ENCODE measurements at places on chromosomes 4 and X.

DNA sequence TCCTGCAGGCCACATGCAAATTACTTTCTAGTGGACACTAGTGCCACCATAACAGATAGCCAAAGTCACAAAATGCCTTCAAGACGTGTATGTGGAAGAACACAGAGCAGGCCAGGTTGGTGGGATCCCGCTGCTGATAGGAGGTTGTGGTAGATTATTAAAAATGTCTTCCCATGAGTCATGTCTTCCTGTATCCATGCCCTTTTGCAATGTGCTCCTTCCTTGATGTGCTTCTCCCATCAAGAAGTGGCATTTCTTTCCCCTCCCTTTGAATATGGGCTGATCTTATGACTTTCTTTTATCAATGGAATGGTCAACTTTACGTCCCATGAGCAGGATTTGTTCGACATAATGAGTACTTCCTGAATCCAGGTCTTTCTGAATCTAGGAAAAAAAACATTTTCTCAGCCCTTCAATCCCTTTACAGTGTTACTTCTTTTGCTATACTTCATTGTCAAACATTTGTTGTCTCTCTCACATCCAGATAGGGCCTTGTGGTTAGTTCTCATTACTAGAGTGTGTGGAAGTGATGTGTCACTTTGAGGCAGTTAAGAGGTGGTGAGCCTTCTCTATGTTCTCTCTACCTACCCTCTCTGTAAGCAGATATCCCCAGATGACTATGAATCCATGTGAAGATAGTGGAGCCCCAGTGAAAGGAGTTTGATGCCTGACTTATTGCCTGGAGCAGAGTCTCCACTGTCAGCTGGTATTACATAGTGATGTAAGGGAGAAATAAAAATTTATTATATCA lies 519.2 kb upstream of the DIPK2B start:
- DNase-seq, result no peak

GRCh38 chr4:96375367-96375766 lies 535.5 kb downstream of the PDHA2 start:
- DNase-seq, result no peak

DNA sequence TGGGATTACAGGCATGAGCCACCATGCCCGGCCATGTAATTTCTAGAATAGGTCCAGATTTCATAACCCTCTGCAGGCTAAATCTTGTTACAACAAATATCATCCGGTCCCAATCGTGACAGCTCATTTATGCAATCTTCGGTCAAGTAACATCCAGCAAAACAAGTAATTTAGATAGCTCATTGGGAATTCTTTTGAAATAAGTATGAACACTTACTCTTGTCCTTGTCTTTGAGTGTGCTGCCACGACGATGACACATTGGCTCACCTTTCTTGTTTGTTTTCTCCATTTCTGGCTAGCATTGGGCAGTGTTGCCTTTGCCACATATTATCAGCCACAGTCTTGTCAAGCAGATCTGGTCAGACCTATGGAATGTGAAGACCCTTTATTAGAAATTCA lies 92.0 kb downstream of the PHEX start:
- no peak for DNase-seq

GRCh38 chrX:136183917-136184316 lies 36.6 kb downstream of the FHL1 start:
- DNase-seq, result no peak

DNA sequence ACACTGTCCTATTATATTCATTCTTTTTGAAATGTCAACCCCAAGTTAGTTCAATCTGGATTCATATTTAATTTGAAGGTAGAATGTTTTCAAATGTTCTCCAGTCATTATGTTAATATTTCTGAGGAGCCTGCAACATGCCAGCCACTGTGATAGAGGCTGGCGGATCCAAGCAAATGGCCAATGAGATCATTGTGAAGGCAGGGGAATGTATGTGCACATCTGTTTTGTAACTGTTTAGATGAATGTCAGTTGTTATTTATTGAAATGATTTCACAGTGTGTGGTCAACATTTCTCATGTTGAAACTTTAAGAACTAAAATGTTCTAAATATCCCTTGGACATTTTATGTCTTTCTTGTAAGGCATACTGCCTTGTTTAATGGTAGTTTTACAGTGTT lies 1.6 kb downstream of the CXCL1 start:
- DNase-seq, result no peak
